ENCODE measurements at places on chromosomes 2 and 18.

DNA sequence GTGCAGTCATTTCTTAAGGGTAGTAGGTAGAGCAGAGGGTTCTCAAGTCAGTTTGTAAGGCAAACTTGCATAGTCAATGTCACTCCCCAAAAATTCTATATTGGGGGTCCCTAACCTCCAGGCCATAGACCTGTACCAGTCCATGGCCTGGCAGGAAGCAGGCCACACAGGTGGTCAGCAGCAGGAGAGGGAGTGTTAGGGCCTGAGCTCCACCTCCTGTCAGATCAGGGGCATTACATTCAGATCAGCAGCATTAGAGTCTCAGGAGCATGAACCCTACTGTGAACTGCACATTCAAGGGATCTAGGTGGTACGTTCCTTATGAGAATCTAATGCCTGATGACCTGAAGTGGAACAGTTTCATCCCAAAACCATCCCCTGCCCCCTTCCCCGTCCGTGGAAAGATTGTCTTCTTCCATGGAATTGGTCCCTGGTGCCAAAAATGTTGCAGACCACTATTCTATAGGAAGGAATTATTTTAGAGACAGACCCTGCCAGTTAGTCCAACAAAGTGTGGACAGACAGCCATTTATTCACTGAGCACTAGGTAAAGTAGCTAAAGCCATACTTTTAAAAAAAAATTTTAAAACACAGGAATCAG lies 6.7 kb downstream of the COA5 start:
- DNase-seq = peak; percentile 60

GRCh38 chr2:235674146-235674545 lies 180.3 kb downstream of the AGAP1 start:
- no peak for DNase-seq

- no peak for DNase-seq
Measured at GRCh38 chr2:51903728-51904127, 871.8 kb upstream of the NRXN1 start.

GRCh38 chr2:103887625-103888024 lies 966.3 kb upstream of the POU3F3 start:
- no peak for DNase-seq

- peak; percentile 4 for DNase-seq
Measured at GRCh38 chr2:175807031-175807873, 194.8 kb downstream of the LNPK start.

DNA sequence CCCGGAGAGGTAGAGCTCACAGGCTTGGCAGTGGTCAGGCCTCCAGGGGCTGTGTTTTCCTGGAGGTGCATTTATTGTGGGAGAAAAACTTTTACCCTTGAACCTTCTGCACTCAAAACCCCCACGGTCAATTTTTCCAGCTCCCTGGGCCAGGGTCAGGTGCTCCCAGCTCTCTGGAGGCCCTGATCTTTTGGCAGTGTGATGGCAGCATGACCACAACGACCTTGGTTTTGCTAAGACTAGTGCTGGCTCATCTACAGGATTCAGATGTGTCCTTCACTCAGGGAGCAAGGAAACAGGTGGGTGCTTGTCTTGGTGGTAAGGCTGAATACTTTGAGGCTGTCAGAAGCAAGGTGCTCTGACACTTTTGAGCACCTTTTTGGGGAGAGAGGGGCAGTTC lies 92.3 kb downstream of the CCDC93 start:
- no peak for DNase-seq

DNA sequence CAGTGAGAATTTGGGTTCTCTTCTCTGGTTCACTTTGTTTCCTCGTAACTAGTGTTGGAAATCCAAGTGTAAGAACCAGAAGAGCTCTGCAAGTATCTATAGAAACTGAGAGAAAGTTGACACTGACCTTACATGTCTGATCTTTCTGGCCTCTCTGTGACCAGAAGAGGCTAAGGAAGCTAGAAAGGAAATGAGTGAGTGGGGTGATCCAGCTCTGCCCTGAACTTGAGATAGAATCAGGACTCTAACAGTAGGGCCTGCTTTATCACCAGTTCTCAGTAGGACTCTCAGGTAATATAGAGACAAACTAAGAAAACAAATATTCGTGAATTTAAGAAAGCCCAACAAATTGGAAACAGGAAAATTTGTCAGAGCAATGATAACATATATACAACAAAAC lies 441.2 kb upstream of the ZNF804A start:
- DNase-seq = no peak

GRCh38 chr2:45699032-45699658 lies 47.7 kb downstream of the PRKCE start:
- DNase-seq = no peak

GRCh38 chr18:11305507-11305906 lies 156.1 kb upstream of the PIEZO2 start:
- DNase-seq = no peak

DNA sequence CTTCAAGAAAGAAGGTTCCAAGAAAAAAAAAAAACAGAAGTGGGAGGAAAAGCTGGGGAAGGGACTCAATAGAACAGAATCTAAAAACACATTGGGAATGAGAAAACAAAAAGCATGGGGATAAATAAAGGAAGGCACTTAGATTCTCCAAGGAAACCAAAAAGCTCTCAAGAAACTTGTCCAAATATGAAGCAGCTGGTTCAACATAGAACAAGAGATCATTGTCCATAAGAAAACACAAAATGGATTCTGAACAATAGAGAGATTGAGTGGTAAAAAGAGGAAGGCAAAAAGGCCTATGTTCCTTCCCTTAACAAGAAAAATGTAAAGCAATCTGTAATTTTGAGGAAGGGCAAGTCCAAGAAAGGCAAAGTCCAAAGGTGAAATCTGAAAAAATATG lies 32.9 kb upstream of the ALK start:
- no peak for DNase-seq

DNA sequence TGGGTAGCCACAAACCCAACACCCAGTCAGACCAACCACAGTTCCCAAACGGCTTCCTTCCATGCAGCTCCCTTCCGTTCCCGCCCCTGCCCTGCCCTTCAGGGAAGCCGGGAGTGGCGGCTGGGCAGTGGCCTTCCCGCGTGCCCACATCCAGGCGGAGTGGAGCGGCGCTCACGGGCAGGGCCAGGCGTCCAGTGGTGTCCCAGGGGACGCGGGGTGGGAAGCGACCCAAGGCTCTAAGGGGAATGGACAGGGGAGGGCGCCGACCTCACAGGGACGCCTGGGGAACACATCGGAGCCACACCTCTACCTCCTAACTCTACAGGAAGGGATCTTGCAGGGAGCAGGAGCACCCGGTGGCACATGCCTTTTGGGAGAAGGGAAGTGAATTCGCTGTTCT lies 225.9 kb upstream of the MGAT5 start:
- DNase-seq = no peak

DNA sequence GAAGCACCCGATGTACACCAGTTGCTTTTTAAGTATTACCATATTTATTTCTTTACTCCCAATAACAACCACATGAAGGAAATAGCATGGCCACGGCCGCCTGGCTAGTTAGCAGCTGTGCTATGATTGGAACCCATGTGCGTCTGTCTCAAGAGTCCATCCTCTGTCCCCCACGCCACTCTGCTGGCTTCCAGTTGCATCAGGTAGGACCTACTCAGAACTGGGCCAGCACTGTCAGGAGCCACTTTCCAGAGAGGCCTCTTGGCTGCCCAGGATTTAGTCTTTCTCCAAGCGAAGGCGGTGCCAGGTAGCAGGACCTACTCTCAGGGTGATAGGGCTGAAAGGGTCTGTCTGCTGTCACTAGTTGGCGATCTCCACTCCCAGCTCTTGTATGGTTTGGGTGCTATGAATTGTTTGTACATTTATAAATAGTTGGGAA lies 22.1 kb downstream of the ASB18 start:
- no peak for DNase-seq

DNA sequence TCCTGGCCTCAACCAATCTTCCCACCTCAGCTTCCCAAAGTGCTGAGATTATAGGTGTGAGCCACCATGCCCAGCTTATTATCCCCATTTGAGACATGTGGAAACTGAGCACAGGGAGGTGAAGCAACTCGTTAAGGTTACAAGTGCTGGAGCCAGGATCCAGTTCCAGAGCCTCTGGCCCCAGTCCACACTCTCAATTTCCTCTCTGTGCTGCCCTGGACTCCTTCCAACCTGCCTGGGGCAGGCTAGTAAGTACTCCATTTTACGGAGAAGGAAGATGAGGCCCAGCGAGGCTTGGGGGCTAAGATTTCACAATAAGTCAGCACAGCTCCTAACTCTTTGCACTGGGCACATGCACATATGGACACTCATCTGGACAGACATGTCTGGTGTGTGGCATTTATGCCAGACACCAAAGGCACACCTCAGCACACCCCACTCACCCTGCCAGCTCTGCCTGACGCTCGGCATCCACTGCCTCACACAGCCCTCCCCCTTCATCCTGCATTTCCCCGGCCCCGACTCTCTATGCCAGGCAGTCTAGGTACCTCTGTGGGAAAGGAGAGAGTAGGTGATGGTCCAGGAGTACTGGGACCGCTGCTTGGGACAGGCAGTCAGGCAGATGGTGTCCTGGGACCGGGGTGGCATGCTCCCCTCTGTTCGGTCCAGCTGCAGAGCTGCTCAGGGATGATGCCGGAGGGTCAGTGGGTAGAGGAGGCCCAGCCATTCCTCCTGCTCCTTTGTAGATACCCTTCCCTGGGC lies 20.5 kb downstream of the CFAP65 start:
- DNase-seq = peak; percentile 2

GRCh38 chr2:219125225-219125885 lies 35.3 kb downstream of the NHEJ1 start:
- DNase-seq = no peak

DNA sequence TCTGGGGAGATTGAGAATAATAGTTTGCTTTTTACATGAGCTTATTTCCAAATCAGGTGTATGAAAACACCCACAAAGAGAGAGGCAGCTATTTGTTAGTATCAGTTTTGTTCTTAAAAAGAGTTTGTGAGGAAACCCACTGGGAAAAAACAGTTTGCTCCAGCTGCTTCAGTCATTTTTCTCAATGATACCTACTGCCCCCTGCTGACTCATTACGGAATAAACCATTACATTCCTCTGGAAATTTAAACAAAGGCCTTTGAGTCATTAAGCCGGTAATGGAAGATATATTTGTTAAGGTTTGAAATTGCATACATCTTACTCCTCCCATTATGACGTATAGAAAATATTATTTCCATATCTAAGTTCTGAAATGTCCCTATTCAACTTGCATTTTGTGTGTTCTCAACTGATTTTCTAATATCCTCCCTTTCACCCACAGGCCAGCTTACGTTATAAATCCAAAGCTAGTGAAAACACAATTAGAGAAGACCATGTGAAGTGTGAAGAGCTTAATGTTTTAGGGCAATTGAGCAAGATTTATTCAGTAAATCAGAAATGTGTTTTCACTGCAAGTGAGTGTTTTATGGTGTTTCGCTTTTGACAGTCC lies 761.6 kb downstream of the DSC3 start:
- peak; percentile 52 for DNase-seq

DNA sequence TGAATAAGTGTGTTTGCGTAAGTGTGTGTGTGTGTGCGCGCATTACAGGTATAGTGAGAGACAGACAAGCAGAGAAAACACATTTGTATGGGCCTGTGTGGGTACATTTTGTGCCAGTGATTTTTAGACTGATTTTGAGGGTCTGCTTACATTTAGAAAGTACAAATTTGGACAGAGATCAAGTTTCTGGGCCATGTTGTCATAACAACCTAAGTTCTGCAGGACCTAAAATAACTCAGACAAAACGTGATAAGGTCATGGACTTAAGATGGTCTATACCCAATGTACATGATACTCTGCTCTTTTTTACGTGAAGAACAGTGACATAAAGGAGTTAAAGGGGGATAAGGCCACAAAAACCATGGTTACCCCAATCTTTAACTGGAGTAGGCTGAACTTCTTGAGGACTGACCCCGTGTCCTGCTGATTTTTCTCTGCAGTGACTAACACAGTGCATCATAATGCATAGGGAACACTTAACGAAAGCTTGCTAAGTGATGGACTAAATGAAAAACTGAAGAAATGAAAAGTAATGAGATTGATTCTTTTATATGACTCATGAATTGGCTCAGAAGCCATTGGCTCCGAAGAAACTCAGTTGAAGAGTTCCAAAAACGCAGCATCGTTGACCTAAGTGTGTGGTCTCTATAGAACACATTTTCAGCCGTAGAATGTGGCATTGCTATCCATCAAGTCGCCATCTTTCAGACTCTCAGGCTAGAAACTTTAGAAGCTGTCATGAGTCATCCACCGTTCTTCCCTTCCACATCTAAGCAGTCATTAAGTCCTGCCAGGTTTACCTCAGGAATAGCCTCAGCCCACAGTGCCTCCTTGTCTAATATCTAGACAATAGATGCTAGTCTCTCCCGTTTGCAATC lies 61.6 kb upstream of the NCOA1 start:
- DNase-seq = no peak

DNA sequence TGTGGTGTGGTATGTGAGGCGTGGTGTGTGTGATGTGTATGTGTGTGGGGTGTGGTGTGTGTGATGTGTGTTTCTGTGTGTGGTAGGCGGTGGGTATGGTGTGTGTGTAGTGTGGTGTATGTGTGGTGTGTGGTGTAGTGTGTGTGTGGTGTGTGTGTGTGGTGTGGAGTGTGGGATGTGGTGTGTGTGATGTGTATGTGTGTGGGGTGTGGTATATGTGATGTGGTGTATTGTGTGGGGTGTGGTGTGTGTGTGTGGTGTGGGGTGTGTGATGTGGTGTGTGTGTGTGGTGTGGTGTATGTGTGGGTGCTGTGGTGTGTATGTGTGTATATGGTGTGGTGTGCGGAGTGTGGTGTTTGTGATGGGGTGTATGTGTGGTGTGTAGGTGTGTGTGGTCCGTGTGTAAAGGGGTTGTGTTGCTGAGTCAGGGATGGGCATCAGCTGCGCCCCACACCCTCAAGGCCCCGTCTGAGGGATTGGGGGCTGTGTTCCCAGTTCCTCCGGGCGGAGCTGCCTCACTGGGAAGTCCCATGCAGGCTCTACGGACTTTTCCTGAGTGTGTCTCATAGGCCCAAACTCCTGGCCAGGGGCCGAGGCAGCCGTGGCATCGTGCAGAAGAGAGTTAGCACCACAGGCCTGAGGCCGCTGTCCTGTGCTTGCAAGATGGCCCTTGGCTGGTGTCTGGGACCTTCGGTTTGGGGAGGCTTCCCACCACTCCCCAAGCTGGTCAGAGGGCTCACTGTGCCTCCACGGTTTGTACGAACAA lies 18.2 kb upstream of the ARL4C start:
- DNase-seq = no peak

DNA sequence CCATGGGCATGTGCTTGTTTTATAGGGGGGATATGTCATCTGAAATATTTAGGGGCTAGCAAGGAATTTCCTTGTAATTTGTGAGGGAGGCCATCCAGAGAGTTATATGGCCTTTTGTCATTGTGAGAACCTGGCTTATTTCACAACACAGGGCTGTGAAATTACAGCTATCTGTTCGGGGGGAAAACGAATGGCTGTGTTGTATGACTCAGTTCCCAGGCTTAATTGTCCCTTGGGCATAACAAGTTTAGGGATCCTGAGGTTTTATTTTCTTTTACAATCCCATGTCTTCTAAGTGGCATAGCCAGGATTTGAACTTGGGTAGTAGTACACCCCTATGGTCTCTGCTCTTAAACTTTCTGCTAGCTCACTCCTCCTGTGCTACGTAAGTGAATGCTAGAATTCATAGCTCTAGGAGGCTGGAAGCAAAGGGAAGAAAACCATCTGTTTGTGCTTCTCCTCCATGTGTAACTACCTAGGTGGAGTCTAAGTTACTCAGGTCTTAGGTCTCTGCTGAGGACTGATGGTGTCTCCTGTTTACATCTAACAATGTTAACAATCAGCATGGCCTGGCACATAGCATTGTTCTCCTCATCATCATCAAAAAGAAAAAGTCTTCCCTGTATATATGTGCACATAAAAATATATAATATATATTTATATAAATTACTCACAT lies 53.8 kb downstream of the SKA1 start:
- no peak for DNase-seq
